NCI-H1930 (cell line): ENCODE measurements at places on chromosomes 13 and 19.

DNA sequence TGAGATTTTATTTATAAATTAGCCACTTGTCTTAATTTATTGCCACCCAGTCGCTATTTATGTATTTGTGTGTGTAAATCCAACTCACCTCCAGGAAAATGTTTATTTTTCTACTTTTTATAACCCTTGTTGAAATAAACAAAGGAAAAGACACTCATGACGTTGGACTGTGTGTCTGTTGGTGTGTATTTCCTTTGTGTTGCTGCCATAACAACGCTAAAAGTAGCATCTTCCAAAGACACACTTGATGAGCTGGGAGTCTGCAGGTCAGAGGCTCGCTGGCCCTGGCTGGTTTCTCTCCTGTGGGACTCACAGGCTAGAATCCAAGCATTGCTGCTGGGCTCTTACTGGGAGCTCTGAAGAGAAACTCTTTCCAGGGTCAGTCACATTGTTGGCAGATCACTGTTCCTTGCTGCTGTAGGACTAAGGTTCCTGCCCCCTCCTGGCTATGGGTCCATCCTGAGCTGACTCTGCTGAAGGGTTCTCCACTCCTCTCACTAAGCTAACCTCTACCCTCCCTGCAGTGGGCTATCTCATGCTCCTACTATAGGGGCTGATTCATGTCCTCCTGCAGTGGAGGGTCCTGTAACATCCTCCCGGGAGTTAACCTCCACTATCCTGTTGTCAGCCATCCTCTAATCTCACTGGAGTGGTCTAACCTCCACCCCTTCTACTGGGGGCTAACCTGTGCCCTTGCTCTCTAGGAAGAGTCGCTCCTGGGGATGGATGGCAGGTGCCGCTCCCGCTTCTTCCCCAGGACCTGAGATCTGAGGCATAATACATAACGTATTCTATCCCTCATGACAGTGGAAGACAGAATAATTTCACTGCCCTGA, 2.1 kb downstream of the IFNL2 start:
- no peak for DNase-seq

GRCh38 chr19:42121656-42122069, 10.6 kb downstream of the POU2F2 start:
- DNase-seq: no peak

DNA sequence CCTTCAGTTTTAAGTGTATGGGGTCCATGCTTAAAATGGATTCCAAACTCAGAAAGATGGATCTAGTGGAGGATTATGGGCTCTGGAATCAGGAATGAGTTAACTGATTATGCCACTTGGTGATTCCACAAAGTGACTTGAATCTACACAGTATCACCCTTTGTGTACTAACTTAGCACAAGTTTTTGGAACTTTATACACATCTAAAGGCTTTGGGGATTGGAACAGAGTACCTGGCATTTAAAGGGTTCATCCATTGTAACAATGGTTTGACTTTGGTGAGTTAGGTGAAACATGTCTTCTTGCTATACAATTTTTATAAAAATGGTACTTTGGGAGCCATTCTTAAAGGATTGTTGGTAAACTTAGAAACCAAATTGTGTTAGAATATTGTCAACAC, 1.1 kb downstream of the RPL21 start:
- DNase-seq: no peak

GRCh38 chr13:90591927-90592268, 755.6 kb upstream of the MIR17HG start:
- DNase-seq: no peak

DNA sequence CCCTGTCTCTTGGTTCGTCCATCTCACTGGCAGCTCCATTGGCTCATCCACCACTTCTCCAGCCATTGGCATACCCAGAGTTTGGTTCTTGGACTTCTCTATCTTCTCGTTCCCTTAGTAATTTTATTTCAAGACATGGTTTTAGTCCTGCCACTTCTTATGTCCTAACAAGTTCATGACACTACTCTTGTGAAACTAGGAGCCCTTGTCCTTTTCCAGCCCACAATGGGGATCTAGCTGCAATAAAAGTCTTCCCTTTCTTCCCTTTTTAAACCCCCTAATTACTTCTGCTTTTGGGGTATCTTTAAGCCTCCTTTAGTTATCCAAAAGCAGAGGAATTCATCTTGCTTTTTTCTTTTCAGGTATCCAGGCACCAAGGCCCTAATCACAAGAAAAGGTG, 2.9 kb upstream of the RCBTB2 start:
- DNase-seq: no peak

DNA sequence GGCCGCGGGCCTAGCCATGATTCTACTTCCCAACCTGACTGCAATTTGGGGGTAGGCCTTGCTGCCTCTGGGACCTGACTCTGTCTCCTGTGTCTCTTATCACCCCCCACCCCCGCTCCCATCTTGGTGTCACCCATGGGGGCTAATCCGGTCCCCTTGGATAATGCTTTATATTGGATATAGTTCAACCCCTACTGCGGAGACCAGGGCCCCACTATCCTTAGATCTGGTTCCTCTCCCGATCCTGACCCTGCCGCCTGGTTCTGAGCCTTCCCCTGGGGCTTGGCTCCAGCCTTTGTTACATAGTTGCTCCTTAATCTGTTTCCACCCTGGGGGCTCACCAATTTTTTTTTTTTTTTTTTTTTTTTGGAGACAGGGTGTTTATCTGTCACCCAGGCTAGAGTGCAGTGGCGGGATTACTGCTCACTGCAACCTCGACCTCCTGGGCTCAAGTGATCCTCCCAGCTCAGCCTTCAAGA, 1.3 kb downstream of the BLOC1S3 start:
- DNase-seq: no peak

DNA sequence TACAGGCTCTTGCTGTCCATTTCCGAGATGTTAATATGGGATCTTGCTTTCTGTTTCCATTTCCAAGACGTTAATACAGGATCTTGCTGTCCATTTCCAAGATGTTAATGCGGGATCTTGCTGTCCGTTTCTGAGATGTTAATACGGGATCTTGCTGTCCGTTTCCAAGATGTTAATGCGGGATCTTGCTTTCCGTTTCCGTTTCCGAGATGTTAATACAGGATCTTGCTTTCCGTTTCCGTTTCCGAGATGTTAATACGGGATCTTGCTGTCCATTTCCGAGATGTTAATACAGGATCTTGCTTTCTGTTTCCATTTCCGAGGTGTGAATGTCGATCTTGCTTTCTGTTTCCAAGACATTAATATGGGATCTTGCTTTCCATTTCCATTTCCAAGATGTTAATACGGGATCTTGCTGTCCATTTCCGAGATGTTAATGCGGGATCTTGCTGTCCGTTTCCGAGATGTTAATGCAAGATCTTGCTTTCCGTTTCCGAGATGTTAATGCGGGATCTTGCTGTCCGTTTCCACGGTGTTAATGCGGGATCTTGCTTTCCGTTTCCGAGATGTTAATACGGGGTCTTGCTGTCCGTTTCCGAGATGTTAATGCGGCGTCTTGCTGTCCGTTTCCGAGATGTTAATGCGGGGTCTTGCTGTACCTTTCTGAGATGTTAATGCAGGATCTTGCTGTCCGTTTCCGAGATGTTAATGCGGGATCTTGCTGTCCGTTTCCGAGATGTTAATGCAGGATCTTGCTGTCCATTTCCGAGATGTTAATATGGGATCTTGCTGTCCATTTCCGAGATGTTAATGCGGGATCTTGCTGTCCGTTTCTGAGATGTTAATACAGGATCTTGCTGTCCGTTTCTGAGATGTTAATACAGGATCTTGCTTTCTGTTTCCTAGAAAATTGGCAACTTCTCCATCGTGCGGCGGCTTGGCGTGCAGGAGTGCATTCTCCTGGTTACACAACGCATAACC, 38.3 kb downstream of the PEX11G start:
- DNase-seq: no peak

GRCh38 chr13:69721631-69722030, 386.0 kb upstream of the ATXN8OS start:
- no peak for DNase-seq

DNA sequence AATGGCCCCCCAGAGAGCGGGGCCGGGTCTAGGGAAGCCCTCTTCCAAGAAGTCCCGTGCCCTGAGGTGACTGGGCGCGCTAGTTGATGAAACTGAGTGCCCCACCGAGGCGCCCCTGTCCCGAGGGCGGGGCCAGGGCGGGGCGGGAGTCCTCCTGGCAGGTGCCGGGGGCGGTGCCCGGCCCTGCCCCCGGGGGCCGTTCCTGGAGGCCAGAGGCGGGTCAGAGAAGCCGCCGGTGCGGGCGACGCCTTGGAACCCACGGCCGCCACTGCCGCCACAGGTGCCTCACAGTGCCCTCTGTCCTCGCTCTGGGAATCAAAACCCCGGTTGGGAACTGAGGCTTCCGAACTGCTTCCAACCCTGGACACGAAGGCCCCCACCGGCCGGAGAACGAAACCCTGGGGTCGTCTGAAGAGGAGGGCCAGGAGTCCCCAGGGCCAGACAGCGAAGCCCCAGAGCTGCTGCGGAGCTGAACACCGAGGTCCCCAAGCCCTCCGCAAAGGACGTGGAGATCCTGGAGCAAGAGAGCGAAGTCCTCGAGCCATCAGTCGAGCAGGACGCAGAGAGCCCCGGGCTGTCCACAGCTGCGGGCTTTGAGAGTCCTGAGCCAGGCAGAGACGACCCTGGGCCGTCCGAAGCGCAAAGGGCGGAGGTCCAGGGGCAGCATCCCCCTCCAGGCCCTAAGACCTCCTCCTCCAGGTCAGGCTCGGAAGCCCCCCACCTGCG, at the start of gene MISP3:
MISP3 (plus strand) TSS at position 252 of the 726 bp plus-strand sequence. CDS start 524 bp downstream, outside the sequence.
- DNase-seq: no peak

DNA sequence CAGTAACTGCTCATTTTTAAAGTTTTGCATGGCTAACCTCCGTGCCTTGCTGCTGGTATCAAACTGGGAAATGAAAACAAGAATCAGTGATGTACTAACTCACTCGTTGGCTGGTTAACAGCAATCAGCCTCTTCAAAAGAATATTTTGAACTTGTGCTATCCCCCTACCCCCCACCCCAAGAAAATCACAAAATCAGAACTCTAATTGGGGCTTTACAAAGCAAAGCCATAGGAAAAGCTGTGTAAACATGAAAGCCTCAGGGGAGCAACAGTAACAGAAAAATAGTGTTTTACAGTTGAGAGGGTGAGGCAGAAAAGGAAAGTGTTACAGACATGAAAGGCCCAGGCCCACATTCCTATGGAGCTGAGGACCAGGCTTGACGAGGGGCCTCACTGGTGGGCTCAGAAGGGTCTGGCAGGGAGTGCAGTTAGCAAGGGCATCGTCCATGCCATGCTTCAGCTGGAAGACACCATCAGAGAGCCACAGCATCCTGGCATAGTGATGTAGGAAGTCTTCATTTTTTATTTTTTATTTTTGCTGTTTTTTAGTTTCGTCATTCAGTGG, 217.6 kb downstream of the PCCA start:
- DNase-seq: peak; percentile 62

DNA sequence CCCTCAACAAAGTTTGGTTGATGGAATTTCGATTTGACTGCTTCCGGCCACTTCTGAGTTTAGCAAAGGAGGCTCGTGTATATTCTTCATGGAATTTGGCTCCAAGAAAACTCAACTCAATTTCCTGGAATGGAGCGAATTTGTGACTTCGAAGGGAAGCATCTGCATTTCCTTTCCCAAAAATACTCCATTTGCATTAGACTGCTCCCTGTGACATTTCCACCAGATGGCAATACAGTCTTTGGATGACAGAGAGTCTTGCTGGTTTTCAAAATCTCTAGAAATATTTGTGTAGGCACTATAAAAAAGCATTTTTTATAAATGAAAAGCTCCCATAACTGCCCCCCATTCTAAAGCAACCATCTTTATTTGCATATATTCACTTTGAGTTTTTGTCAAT, 4.1 kb downstream of the C1QTNF9 start:
- no peak for DNase-seq

DNA sequence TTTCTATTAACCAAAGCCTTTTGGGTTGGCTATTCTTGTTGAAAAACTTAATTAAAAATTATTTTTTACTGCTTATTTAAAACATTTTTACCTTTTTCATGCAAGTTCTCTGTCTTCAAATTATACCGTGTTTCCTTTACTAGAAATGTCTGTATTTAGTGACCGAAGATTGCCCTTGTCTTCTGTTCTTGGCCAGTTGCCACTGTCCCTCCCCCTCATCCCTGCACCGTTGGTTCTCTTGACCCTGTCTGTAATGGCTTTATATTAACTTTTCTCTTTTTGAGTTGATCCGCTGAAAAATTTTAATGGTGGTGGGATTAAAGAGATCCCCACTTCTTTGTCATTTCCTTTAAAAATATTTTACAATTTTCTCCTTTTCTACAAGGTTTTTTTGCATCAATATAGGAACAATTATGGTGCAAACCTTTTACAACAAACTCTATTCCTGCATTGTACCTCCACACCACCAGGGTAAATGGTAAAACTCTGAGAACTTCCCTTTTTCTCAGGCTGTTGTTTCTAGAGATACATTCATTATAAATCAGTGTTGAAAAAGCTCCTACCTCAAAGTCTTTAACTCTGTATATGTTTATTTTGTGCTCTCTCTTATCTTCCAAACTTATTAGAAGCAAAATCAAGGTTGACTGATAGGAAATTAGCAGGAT, 12.9 kb upstream of the RNF113B start:
- DNase-seq: no peak

- DNase-seq: peak; percentile 67
Observed at GRCh38 chr19:19361075-19361594, 40.5 kb downstream of the MAU2 start.

DNA sequence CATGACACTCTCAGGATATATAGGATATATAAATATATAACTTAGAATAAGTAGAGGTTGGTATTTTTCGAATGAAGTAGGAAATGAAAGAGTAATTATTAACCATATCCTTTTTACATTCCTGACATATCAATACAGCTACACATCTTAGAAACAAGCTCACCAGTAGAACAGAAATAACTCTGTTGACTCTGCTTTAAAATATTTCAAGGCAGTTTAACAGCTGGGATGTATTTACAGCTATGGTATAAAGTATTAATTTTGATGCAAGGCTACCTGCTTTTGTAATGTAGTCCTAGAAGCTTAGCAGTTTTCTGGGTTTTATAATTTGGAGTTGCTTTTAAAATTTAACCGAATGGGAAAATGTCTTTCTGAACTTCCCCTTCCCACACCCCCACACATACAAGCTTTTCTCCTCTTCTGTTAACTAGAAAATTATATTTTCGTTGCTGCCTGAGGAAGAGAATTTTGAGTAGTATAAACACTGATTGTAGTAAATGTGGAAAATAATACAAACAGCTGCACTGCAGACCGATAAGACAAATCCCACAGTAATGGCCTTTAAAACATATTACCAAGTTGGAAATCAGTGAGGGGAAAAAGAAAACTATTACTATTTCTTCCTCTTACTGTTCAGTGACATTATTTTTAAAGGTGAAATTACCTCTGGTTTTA, 147.7 kb downstream of the GGACT start:
- DNase-seq: no peak

- no peak for DNase-seq
Observed at GRCh38 chr13:77431449-77431848, 104.1 kb upstream of the SCEL start.

- no peak for DNase-seq
Observed at GRCh38 chr13:106527445-106527801, 8.0 kb downstream of the EFNB2 start.

- no peak for DNase-seq
Observed at GRCh38 chr13:102017248-102017647, 384.6 kb downstream of the FGF14 start.

- no peak for DNase-seq
Observed at GRCh38 chr13:42820451-42820850, 39.1 kb downstream of the FAM216B start.

- DNase-seq: no peak
Observed at GRCh38 chr19:47628078-47628771, 19.3 kb downstream of the BICRA start.
